ENCODE measurements at places on chromosomes 1 and 21. TPM values are rescaled to one million over a fixed set of nuclear protein-coding genes. Genes with fewer than 3 reads are reported as not detected.

KLHL12 gene
- total RNA-seq: 18.1 TPM

ATP6V1G3 gene
- not detected for total RNA-seq

SPRR5 gene
- total RNA-seq: not detected

SLC30A7 gene
- 9.1 TPM for total RNA-seq

TMIGD3 gene
- total RNA-seq: not detected

EDN2 gene
- total RNA-seq: 3.3 TPM

TMPRSS15 gene
- total RNA-seq: not detected

HNRNPCL1 gene
- not detected for total RNA-seq

S100A9 gene
- 0.65 TPM for total RNA-seq

FMO2 gene
- total RNA-seq: not detected

TNFAIP8L2 gene
- not detected for total RNA-seq

ORC1 gene
- total RNA-seq: 18.1 TPM

FMN2 gene
- 5.2 TPM for total RNA-seq

UBASH3A gene
- 0.26 TPM for total RNA-seq
